ENCODE measurements at places on chromosomes 5 and 9.

DNA sequence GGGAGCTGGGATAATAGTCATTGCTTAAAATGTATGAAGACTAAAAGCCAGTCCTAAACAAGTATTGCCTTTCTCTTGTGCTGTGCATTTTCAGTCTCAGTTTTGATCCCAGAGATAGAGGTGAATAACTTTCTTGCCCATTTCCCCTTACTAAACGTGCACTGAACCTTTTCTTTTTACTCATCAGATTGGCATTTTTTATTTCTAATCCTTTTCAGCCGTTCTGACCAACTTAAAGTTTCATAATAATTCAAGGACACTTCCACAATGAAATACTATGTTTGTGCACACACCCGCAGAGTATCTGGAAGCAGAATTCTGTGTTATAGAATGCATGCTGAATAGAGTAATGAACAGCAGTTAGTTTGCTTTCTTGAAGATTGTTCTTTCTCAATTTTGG, 343.6 kb downstream of the LRRC70 start:
- ATAC-seq: no peak
- H3K4me1 ChIP-seq: no peaks in the 10 kb centered on the region
- H3K36me3 ChIP-seq: no peaks in the 10 kb centered on the region
- no peak overlapping the region for H3K27ac ChIP-seq
- H3K4me3 ChIP-seq: no peak overlapping the region

DNA sequence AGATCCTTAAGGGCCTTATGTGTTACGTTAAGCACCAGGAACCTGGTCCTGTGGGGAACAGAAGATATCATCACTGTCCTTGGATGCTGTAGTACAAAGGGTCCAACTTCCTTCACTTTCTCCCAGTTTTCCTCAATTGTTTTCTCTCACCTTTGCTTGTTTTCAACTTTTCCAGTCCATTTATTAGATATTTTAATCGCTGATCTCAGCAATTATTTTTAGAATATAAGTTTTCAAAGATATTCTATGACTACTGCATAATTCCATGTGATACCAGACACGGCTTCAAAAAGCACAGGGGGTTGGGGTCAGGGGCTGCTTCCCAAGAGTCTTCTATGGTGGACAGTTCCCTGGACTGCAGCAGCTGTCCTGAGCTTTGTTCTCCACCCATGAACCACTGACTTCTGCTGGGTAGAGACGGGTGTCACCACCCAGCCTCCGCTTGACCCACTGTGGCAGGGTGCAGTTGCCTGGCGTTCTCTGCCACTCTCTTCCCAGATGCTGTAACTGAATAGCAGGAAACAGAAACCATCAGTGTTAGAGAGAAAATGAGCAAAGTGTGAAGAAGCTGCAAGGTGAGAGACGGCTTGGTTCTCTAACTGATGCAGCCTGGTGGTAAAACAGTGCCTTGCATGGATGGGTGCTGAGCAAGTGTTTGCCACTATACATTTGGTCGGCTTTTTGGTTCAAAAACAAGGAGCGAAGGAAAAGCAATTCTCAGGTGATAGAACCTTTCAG, 383.0 kb downstream of the RAB3C start:
- peaks cover 4% of the 10 kb centered on the region for H3K36me3 ChIP-seq
- H3K27me3 ChIP-seq: peaks cover 4% of the 10 kb centered on the region
- H3K4me3 ChIP-seq: no peak overlapping the region
- ATAC-seq: no peak

GRCh38 chr5:179232091-179232735, 113.0 kb downstream of the ADAMTS2 start:
- no peaks in the 10 kb centered on the region for H3K36me3 ChIP-seq
- H3K4me3 ChIP-seq: no peak overlapping the region
- H3K27ac ChIP-seq: no peak overlapping the region
- no peak for ATAC-seq
- H3K4me1 ChIP-seq: no peaks in the 10 kb centered on the region
- H3K27me3 ChIP-seq: peaks cover 8% of the 10 kb centered on the region

DNA sequence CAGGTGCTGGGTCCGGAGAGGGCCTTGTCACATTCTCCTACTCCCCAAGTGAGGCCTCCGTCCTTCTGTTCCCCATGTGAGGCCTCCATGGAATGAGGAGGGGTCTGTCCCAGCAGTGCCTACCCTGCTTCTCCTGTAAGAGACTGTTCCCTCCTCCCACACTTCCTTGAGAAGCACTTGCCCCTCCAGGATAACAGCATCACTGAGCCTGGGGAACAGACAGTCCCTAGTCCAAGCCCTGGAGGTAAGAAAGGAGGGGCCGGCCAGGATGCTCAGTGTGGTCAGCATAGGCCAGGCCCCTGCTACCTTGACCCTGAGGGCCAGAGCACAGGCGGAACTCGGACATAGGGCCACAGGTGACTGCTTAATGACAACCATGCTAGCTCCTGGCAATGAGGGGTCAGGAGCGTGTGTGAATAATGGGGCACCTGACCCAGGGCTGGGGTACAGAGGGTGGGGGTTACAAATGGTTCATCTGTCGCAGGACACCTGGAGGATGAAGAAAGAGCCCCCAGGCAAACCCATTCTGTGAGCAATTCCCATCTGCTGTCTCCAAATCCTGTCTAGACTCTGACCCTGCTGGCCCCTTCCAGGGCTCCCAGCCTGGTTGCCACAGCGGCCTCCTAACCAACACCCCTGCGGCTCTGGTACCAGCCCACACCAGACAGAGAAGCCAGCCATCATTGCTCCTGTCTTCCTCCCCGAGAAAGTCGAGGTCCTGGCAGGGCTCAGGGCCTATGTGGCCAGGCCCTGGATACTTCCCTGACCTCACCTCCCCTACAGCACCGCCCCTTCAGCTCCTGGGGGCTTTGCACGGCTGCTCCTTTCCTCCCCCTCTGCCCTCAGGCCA, 20.3 kb downstream of the RALGDS start:
- H3K36me3 ChIP-seq: peaks cover 92% of the 10 kb centered on the region
- H3K27ac ChIP-seq: peak overlapping the region; percentile 73
- no peak overlapping the region for H3K4me3 ChIP-seq
- no peaks in the 10 kb centered on the region for H3K27me3 ChIP-seq
- peaks cover 6% of the 10 kb centered on the region for H3K4me1 ChIP-seq

DNA sequence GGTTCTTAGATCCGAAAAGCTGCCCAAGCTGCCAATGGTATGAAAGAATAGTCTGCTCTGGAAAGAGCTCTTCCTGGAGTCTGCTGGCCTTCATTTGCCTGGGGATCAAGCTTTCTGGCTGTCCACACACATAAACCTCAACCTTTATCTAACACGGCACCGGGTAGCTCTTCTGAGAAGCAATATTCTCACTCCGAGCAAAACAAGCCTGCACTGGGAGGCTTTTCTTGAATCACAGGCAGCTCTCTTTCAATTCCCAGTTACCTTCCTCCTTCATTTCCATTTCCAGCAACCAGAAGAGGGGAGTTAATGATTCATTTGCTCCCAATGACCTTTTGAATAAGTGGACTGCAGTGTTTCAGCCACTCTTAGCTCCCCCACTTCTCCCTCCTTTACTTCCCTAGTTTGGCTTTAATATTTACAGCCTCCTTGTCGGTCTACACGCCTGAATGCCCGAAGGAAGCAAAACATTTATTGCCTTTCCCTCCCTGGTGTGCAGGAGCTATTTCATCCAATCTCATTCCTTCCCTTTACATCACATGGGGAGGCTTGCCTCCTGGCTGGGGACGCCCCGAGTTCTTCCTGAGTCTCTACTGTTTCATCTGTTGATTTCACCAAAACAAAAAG, 187.1 kb downstream of the ARHGEF28 start:
- H3K4me1 ChIP-seq: no peaks in the 10 kb centered on the region
- H3K4me3 ChIP-seq: no peak overlapping the region
- peaks cover 6% of the 10 kb centered on the region for H3K27me3 ChIP-seq
- no peak for ATAC-seq
- no peak overlapping the region for H3K27ac ChIP-seq

DNA sequence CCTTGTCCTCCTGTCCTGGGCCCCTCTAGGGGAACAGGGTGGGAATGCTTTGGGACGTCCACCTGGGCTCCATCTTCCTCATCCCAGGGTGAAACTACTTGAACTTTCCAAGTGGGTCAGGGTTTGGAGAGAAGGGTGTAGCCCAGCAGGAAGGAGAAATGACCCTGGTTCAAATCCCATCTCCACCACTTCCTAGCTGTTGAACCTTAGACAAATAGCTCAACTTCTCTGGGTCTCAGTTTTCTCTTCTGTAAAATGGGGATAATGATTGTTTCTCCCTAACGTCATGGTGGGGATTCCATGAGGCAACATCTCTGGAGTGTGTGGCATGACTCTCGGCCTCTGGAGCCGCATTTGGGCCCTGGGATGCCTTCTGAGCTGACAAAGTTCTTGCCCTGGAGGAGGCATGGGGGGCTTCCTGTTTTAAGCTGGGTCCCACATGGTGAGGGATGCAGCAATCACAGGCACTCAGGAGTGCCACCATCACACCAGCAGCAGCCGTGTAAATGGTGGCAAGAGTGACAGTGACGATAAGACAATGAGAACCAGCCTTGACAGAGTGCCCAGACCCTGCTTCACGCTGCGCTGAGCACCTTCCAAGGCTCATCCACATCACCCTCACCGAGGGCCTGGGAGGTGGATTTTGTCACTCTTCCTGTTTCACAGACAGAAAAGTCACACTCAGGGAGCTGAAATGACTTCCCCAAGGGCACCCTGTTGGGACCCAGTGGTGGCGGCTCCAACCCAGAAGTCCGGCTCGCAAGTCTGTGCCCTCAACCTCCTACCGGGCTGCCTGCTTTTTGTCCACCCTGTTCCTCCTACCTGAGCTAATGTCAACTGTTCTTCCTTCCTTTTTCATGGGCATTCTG, 69.5 kb upstream of the IER5L start:
- ATAC-seq: no peak
- no peaks in the 10 kb centered on the region for H3K36me3 ChIP-seq
- no peak overlapping the region for H3K4me3 ChIP-seq

DNA sequence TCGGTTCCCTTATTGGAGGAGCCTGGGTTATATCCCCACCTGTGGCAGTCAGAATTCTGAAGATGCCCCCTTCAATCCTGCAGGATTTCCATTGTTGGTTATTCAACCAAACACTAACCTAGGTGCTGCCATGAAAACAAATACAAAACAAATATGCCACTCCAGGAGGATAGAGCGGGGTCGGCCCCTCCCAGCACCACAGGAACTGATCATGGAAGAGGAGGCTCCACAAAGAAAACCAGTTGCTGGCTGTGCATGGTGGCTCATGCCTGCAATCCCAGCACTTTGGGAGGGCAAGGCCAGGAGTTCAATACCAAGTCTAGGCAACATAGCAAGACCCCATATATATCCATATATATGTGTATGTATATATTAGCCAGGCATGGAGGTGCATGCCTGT, 13.2 kb upstream of the ADGRD2 start:
- no peaks in the 10 kb centered on the region for H3K36me3 ChIP-seq
- no peak for ATAC-seq
- H3K27ac ChIP-seq: no peak overlapping the region

GRCh38 chr5:6585168-6585567, 47.7 kb downstream of the NSUN2 start:
- H3K27me3 ChIP-seq: peaks cover 44% of the 10 kb centered on the region
- no peaks in the 10 kb centered on the region for H3K36me3 ChIP-seq
- H3K4me3 ChIP-seq: no peak overlapping the region

- no peak for ATAC-seq
- H3K27ac ChIP-seq: no peak overlapping the region
- no peak overlapping the region for H3K4me3 ChIP-seq
These were observed 51.7 kb upstream of the LRRTM2 start for GRCh38 chr5:138926688-138927448.

- no peaks in the 10 kb centered on the region for H3K4me1 ChIP-seq
- H3K36me3 ChIP-seq: peaks cover 6% of the 10 kb centered on the region
- no peak for ATAC-seq
- no peak overlapping the region for H3K4me3 ChIP-seq
- peaks cover 64% of the 10 kb centered on the region for H3K27me3 ChIP-seq
These were observed 8.6 kb downstream of the STC2 start for GRCh38 chr5:173319646-173320045.

DNA sequence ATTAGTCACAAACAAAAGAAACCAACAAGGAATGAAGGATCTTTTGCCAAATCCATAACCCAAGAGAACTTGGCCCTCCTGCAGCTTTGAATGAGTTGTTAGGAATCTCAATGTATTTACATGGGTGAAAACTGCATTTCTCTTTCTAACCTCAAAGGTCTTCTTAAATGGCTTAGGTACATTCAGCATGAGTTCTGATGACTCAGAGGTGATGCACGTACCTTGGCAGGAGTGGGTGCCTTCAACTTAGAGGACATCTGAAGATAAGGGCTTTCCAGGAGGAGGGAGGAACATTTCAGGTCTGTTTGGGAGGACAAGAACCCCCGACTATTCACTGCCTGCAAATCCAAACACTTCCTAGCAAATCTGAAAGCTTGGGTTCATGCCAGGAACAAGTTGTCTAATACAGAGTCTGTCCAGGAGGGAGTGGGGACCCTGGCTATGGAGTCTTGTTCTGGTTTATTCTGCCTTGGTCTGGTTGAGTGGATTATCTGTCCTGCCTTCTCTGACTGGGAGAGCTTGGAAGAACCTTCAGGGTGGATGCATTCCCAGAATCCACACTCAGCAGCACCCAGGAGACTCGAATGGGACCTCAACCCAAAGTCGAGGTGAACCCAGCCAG, 65.7 kb downstream of the IRX2 start:
- no peaks in the 10 kb centered on the region for H3K27me3 ChIP-seq
- no peak overlapping the region for H3K4me3 ChIP-seq
- no peaks in the 10 kb centered on the region for H3K4me1 ChIP-seq
- no peak for ATAC-seq
- no peaks in the 10 kb centered on the region for H3K36me3 ChIP-seq

- peaks cover 3% of the 10 kb centered on the region for H3K27me3 ChIP-seq
- no peaks in the 10 kb centered on the region for H3K36me3 ChIP-seq
- no peak for ATAC-seq
- no peak overlapping the region for H3K27ac ChIP-seq
These were observed 9.3 kb downstream of the OR1N2 start for GRCh38 chr9:122562134-122562760.

DNA sequence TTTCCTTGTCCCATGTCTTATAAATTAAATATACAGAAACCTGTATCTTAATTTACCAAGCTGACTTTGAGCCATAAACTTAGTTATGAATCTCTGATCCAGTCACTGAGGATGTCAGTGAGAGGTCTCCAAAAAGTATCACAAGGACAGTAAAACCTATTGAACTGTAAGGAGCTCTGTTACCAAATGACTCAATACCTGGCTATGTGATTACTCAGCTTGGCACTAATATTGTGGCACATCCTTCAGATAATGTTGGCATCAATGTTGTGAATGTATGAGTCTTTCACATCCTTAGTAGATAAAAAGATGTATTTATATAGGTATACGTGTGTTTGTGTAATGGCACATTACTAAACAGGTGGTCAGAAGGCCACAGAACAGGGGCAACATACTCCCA, 18.0 kb upstream of the CAPSL start:
- no peaks in the 10 kb centered on the region for H3K36me3 ChIP-seq
- H3K27ac ChIP-seq: no peak overlapping the region
- peaks cover 47% of the 10 kb centered on the region for H3K27me3 ChIP-seq
- peaks cover 5% of the 10 kb centered on the region for H3K4me1 ChIP-seq

DNA sequence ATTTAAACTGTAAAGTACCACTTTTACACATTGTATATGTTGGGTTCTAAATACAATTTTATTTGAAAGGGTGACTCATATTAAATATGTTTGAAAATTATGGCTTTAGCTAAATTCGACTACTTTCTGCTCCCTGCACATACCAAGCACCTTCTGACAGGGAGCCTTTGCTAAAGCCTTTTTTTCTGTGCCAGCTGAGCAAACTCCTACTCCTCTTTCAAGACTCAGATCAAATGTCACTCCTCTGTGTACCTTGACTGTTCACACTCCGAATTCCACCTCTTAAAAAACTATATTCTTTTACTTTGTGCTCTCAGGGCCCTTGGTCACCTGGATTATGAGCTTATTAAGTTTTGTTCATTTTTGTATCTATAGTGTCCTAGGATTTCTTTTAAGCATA, 6.5 kb upstream of the OXCT1 start:
- H3K36me3 ChIP-seq: no peaks in the 10 kb centered on the region
- H3K4me1 ChIP-seq: peaks cover 4% of the 10 kb centered on the region
- H3K27me3 ChIP-seq: peaks cover 14% of the 10 kb centered on the region
- H3K27ac ChIP-seq: no peak overlapping the region
- no peak overlapping the region for H3K4me3 ChIP-seq
- no peak for ATAC-seq
